Hepatocyte (in vitro differentiated cells): ENCODE measurements at places on chromosomes 2 and 18. TPM values are rescaled to one million over a fixed set of nuclear protein-coding genes. Genes with fewer than 3 reads are reported as not detected.

The KCNG2 gene
- 0.81 TPM in 1 of 2 replicates, not detected in the other for polyA plus RNA-seq

DNA sequence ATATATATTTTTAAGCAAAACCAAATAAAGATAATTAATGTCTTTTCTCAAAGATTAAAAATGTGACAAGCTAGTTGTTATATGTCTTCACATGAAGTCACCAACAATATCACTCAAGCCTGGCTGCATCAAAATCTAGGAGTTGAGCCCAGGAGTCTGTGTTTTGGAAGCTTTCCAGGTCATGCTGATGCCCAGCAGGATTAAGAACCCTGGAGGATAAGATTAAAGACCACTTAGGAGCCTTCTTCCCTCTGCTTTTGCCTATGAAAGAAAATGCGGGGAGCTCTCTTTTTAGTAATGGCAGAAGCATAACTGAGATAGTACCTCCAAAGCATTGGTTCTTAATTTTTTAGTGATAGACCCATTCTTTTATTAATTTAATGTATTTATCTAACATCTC lies 157.4 kb downstream of the ASXL3 start:
- H3K27ac ChIP-seq = no peak overlapping the region
- no peak for DNase-seq
- H3K36me3 ChIP-seq = no peaks in the 10 kb centered on the region
- no peaks in the 10 kb centered on the region for H3K4me1 ChIP-seq

GRCh38 chr2:164009756-164010337 lies 274.0 kb upstream of the FIGN start:
- no peak for DNase-seq
- H3K27ac ChIP-seq = no peak overlapping the region
- no peaks in the 10 kb centered on the region for H3K36me3 ChIP-seq

- no peak overlapping the region for H3K27ac ChIP-seq
- no peak overlapping the region for H3K4me3 ChIP-seq
- H3K27me3 ChIP-seq = no peaks in the 10 kb centered on the region
- H3K36me3 ChIP-seq = no peaks in the 10 kb centered on the region
Measured at GRCh38 chr2:86044045-86044444, 61.6 kb downstream of the POLR1A start.

- H3K27ac ChIP-seq = no peak overlapping the region
- DNase-seq = no peak
- H3K27me3 ChIP-seq = no peaks in the 10 kb centered on the region
- no peaks in the 10 kb centered on the region for H3K36me3 ChIP-seq
Measured at GRCh38 chr18:21972281-21972680, 197.1 kb upstream of the GATA6 start.

The REG3A gene
- 0.27 and 1.4 TPM in 2 replicates for polyA plus RNA-seq

DNA sequence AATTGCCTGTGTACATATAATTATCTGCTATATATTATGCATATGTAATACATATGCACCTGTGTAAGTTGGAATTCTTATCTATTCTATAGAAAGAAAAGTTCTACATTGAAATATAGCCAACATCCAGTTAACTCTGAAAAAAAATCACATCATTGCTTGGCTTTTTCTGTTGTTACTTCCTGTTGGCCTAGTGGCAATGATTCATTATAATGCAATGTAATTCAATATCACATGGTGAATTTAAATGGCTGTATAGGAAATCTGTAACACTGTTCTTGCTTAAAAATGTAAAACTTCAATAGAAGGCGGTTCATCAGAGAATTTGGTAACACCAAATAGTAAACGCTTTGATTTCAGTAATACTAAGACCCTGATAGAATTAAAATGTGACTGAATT lies 44.5 kb upstream of the MAP4K3 start:
- DNase-seq = no peak
- no peaks in the 10 kb centered on the region for H3K4me1 ChIP-seq
- no peak overlapping the region for H3K4me3 ChIP-seq

- no peak overlapping the region for H3K4me3 ChIP-seq
- H3K27ac ChIP-seq = peak overlapping the region; percentile 89
- H3K36me3 ChIP-seq = no peaks in the 10 kb centered on the region
- no peaks in the 10 kb centered on the region for H3K27me3 ChIP-seq
Measured at GRCh38 chr2:188788621-188789020, 185.6 kb upstream of the COL3A1 start.
